T-helper 17 cell (primary cell): ENCODE measurements at places on chromosomes 4 and X. TPM values are rescaled to one million over a fixed set of nuclear protein-coding genes. Genes with fewer than 3 reads are reported as not detected.
A peak's percentile ranks its signal among the peaks of the same experiment; 100 is the strongest.

GRCh38 chrX:7082556-7082955 lies 65.0 kb upstream of the STS start:
- DNase-seq = no peak
- H3K27ac ChIP-seq = peak overlapping the region; percentile 83
- H3K4me3 ChIP-seq = peak overlapping the region; percentile 31

DNA sequence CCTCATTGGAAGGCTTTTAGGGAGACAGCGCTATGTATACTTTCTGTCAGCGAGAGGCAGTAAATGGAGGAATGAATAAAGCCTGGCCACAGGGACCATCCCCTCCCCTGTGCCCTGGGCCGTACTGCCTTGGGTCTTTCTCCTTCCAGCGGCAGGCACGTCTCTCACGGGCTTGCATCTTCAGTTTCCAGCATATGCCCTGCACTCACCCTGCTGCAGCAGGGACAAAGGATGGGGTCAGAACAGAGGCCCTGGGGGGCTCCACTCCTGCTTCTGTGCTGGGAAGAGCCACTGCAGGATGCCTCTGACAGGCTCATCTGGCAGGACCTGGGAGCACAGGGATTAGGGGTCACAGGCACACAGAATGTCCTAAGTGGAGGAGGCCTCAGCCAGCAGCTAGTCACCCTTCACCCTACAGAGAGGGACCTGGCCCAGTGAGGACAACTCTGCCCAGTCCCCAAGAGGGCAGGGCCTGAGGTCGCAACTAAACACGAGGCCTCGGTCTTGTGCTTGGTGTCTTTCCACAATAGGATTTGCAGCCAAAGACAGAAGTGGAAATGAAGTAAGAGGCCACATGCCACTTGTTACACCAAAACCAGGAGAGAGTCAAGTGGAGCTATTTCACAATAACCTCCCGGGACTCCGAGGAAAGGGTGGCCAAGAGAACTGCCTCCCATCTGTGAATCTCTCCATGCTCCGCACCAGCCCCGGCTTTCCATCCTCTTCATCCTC lies 150.8 kb downstream of the AFAP1 start:
- H3K27me3 ChIP-seq = no peaks in the 10 kb centered on the region
- H3K4me1 ChIP-seq = peaks cover 12% of the 10 kb centered on the region
- no peak for DNase-seq
- no peak overlapping the region for H3K27ac ChIP-seq

- no peaks in the 10 kb centered on the region for H3K36me3 ChIP-seq
- DNase-seq = no peak
- no peak overlapping the region for H3K4me3 ChIP-seq
- no peaks in the 10 kb centered on the region for H3K4me1 ChIP-seq
- H3K27me3 ChIP-seq = no peaks in the 10 kb centered on the region
Observed at GRCh38 chrX:151488677-151489076, 74.8 kb upstream of the PASD1 start.

DNA sequence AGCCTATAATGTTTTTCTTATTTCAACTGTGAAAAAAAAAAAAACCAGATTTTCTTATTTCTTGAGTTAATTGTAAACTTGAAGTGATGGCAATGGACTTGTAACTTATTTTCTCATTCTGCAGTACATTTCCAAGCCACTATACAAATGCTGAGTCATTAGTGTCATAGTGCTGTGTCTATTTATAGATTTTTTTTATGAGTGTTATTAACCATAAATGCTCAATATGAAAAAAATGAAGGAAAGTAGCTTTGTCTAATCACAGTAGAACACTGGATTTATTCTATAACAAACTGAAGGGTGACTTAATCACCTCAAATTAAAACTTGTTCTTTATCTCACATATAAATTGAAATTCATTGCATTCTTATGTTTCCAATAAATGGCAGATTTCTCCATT lies 718.6 kb downstream of the CCSER1 start:
- H3K4me3 ChIP-seq = no peak overlapping the region
- H3K4me1 ChIP-seq = no peaks in the 10 kb centered on the region
- H3K27me3 ChIP-seq = no peaks in the 10 kb centered on the region
- H3K36me3 ChIP-seq = no peaks in the 10 kb centered on the region
- no peak overlapping the region for H3K27ac ChIP-seq
- DNase-seq = no peak

DNA sequence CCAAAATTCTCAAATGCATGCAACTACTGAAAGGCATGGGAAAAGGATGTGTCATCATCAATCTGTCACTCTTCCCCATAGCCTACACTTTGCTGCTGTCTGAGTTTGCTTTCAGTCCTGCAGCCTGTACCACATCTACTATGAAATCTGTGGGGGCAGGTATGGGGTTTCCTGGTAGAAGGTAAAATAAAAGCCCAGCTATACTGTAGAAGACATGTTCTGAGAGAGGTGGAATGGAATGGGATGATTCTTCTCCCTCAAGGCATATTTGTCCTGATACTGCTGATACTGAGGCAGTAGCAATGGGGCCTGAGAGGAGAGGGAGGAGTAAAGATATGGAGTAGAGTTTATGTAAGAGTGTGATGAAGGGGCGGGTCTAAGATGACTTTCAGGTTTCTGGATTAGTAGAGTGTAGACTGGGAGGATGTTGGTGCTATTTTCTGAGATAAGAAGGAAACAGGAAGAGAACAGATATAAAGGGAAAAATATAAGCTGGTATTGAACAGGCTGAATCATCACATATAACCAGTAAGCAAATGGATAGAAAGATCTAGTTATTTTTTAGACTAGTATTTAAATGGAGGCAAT lies 38.7 kb upstream of the GYPA start:
- no peak for DNase-seq
- H3K36me3 ChIP-seq = peaks cover 3% of the 10 kb centered on the region
- no peak overlapping the region for H3K27ac ChIP-seq

GRCh38 chr4:47752214-47752613 lies 85.7 kb downstream of the CORIN start:
- peaks cover 27% of the 10 kb centered on the region for H3K27me3 ChIP-seq
- H3K4me3 ChIP-seq = no peak overlapping the region
- no peaks in the 10 kb centered on the region for H3K36me3 ChIP-seq

GRCh38 chr4:48100256-48100655 lies 33.8 kb downstream of the TXK start:
- no peak overlapping the region for H3K27ac ChIP-seq
- H3K36me3 ChIP-seq = peaks cover under 1% of the 10 kb centered on the region
- H3K27me3 ChIP-seq = no peaks in the 10 kb centered on the region
- H3K4me1 ChIP-seq = peaks cover 11% of the 10 kb centered on the region

- no peaks in the 10 kb centered on the region for H3K4me1 ChIP-seq
- no peak overlapping the region for H3K27ac ChIP-seq
- no peak for DNase-seq
- H3K36me3 ChIP-seq = no peaks in the 10 kb centered on the region
- no peak overlapping the region for H3K4me3 ChIP-seq
- H3K27me3 ChIP-seq = no peaks in the 10 kb centered on the region
Observed at GRCh38 chr4:72948080-72948479, 121.4 kb downstream of the COX18 start.

DNA sequence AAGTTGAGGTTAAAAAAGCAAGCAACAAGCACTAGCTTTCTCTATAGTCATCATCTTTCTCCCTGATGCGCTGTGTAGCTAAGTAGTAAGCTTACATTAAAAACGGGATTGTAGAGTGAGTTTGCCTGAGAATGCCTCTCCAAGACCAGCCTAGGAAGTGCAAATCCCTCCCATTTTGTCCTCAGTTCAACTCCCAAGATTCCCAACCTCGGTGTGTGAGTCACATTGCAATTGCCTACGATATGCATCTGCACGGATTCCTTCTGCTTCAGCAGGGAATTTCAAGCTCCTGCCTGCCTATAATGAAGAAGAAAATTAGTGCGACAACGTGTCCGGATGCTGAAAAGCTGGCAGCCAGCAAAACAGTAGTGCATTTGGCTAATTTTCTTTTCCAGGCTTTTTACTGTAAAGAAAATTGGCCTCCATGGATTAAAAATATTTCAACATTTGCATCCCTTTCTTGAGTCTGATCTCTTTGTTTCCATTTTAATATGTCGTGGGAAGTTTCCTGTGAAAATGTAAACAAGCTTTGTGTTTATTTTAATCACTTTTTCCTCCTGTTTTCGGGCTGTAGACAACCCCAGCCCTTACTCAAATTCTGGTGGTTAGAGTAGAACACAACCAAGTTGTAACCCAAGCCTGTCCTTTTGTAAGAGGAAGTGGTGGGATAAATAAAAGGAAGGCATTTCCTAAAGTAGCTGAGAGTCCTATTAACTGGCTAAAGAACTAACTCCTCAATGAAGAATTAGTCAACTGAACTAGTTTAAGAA lies 58.4 kb upstream of the TET2 start:
- H3K27me3 ChIP-seq = no peaks in the 10 kb centered on the region
- peaks cover 3% of the 10 kb centered on the region for H3K4me1 ChIP-seq
- no peak overlapping the region for H3K27ac ChIP-seq

GRCh38 chrX:119398974-119399771 lies at the start of gene SLC25A43:
Gene SLC25A43 (plus strand): TSS chrX:119399336. CDS start chrX:119399404, 68 bp downstream.
- H3K27ac ChIP-seq = peak within 1 kb of the TSS; percentile 83
- peak within 1 kb of the TSS; percentile 94 for H3K4me3 ChIP-seq
- peaks cover 10% of the 10 kb centered on the region for H3K4me1 ChIP-seq
- H3K27me3 ChIP-seq = no peaks in the 10 kb centered on the region
- peak; percentile 3 for DNase-seq

DNA sequence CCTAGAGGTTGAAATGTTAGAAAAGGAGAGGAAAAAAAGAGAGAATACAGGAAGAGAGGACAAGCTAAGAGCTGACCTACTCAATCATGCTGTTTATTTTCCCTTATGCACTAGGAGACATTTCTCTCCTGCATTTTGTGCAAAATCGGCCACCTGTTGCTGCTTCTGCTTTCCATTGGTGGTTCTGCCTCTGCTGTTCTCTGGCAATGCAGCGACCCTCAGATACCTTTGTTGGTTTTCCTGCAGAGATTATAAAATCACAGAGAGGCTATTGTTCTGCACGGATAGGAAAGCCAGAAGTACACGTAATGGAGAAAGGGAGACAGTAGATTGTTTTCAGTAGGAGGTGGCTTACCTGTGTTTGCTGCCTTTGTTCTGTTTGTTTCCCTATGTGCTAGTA lies 108.9 kb downstream of the UNC5C start:
- no peak for DNase-seq
- H3K4me3 ChIP-seq = no peak overlapping the region
- no peaks in the 10 kb centered on the region for H3K27me3 ChIP-seq
- no peaks in the 10 kb centered on the region for H3K36me3 ChIP-seq
- no peak overlapping the region for H3K27ac ChIP-seq

The CPEB2 gene
- total RNA-seq = 17.2 TPM

The PPM1K gene
- total RNA-seq = 91.1 TPM

The ARHGAP6 gene
- total RNA-seq = 0.30 TPM

The PWWP3B gene
- not detected for total RNA-seq

The RAB40A gene
- 0.31 TPM for total RNA-seq
